ENCODE measurements at places on chromosomes 5 and 9.

- no peak for DNase-seq
These were observed 169.2 kb downstream of the RAB3C start for GRCh38 chr5:58752104-58752503.

GRCh38 chr9:38003230-38003629, 65.8 kb downstream of the SHB start:
- DNase-seq, result no peak

- DNase-seq, result no peak
These were observed 268.6 kb downstream of the ISL1 start for GRCh38 chr5:51651889-51652288.

- DNase-seq, result no peak
These were observed 57.3 kb downstream of the TRIO start for GRCh38 chr5:14200312-14200990.

- DNase-seq, result no peak
These were observed 140.0 kb downstream of the MUSK start for GRCh38 chr9:110808599-110808980.

- DNase-seq, result no peak
These were observed 8.2 kb upstream of the IFNA21 start for GRCh38 chr9:21174671-21175070.

GRCh38 chr5:132250547-132250946, 6.9 kb upstream of the PDLIM4 start:
- DNase-seq, result no peak

DNA sequence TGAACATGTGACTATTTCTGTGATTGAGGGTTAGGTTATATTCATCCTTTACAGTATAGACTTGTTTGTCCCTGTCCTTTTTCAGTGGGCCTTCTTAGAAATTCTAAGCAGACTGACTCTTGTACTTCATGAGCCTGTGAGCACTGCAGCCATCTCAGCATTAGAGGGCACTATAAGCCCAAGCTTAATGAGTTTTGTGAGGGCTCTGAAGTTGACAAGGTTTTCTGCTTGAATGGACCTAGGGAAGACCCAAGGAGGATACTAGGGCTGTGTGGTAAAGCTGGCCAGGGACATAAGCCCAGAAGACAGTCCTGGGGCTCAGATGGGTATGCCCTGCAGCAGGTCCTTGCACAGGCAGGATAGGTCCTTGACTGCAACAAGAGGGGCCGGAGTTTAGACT, 126.5 kb downstream of the MRPS30 start:
- DNase-seq, result no peak

- no peak for DNase-seq
These were observed 612.1 kb downstream of the EBF1 start for GRCh38 chr5:158487664-158488063.

- no peak for DNase-seq
These were observed 199.8 kb upstream of the MAP3K1 start for GRCh38 chr5:56615361-56616153.

- DNase-seq, result no peak
These were observed 460.4 kb downstream of the CDH9 start for GRCh38 chr5:26578002-26578401.

DNA sequence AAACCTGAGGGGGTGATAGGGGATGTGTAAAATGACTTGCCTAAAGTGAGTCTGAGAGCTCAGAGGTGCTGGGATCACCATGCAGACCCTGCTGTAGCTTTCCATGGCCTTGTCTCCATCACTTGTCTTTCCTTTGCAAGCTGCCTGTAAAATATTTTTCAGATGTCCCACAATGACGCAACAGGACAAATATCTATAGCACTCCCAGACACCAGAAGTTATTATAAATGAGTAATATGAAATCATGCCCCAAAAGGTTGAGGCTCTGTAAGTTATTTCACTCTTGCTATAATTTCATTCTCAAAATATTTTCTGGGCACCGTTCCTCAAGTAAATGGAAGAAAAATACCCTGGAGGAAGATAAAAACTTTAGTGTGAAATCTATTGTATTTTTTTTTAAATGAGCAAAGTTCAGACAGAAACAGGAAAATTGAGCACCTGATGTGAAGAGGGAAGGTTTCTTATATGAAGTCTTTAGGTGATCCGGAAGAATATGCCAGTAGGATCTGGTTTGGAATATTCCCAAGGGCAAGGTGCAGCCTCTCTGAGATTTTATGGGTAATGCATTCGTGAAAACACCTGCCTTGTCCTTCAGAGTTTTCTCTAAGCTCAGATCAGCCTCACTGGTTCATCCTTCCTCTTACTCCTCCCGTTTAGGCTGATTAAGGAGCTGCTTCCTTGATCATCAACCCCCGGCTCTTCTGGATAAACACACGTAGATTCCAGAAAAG, 138.3 kb upstream of the DMAC1 start:
- no peak for DNase-seq

DNA sequence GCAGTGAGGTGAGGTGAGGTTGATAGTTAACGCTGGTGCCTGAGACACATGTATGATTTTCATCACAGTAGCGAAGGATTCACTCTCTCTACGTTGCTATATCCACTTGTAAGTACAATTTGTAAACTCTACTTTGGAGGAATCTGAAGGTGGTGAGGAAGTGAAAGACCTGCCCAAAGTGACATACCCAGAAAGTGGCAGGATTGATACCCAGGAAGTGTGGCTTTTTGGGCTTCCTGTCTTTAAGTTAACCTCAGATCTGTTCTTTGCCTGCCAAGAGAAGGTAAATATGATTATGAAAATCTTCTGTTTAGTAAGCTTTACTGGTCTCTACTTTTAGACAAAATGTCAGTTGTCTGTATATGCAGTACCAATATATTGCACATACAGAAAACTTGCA, 143.1 kb downstream of the SH3GL2 start:
- no peak for DNase-seq

Data from stimulated activated CD8-positive, alpha-beta memory T cell treated with anti-CD3 and anti-CD28 coated beads, Interleukin-2, amount 100 ng/mL, for 48 hours (primary cell).